ENCODE measurements at places on chromosomes 3 and 15.
A peak's percentile ranks its signal among the peaks of the same experiment; 100 is the strongest.

- no peak for DNase-seq
Measured at GRCh38 chr15:33451385-33451784, 140.6 kb downstream of the RYR3 start.

- no peak for DNase-seq
Measured at GRCh38 chr3:177665122-177665808, 468.0 kb upstream of the TBL1XR1 start.

DNA sequence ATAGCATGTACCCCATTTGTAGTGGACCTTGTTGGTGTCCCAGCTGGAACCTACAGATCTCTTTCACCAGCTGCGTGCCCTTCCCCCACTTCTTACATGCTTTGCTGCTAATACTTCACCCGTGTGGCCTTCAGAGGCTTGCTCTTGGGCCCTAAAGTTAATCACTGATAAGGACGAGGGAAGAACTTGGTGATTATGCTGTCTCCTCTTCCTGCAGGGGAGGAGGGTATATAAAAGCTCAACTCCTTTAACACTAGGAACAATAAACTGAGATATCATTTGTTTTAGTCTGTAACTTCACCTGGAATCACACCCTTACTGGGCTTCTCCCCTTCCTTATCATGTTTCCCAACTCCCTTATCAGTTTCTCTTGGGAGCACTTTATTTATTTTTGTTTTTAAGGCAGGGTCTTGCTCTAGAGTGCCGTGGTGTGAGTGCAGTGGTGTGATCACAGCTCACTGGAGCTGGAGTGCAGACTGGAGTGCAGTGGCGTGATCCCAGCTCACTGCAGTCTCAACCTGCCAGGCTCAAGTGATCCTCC lies 43.2 kb upstream of the PIK3R4 start:
- DNase-seq, result peak; percentile 11

DNA sequence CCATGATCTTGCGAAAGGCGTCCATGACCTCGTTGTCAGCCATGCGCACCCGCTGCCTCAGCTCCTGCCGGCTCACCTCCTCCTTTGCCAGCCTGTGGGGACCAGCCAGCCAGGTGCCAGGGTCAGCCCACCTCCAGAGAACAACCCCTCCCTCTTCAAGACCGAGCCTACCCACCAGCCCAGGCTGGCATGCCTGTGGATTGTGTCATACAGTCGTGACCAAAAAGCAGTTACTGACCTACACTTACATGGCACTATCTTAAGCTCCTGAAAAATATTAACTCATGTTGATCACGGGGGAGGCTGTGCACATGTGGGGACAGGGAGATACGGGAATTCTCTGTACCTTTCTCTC lies 10.7 kb upstream of the CAMK1 start:
- DNase-seq, result no peak

DNA sequence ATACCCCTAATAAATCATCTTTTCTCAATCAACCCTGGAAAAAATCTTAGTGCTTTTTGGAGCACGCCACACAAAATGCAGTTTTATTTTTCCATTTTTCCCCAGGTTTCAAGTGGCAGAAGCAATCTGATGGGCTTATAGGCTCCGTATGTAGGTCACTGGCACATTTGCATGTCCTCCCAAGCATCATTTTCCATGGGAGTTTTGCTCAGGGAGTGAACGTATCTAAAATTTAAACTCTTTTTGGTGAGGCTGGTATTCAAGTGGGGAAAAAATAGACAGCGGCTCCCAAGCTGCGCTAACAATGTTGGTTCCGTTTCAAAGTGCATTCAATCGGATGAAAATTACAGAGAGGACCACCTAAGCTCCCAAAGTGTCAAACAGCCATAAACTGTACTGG lies 233.4 kb downstream of the MEX3B start:
- no peak for DNase-seq

- DNase-seq, result peak; percentile 48
Measured at GRCh38 chr3:33115024-33115768, 1.4 kb downstream of the CRTAP start.
